ENCODE measurements at places on chromosomes 5 and 9. TPM values are rescaled to one million over a fixed set of nuclear protein-coding genes. Genes with fewer than 3 reads are reported as not detected.

DNA sequence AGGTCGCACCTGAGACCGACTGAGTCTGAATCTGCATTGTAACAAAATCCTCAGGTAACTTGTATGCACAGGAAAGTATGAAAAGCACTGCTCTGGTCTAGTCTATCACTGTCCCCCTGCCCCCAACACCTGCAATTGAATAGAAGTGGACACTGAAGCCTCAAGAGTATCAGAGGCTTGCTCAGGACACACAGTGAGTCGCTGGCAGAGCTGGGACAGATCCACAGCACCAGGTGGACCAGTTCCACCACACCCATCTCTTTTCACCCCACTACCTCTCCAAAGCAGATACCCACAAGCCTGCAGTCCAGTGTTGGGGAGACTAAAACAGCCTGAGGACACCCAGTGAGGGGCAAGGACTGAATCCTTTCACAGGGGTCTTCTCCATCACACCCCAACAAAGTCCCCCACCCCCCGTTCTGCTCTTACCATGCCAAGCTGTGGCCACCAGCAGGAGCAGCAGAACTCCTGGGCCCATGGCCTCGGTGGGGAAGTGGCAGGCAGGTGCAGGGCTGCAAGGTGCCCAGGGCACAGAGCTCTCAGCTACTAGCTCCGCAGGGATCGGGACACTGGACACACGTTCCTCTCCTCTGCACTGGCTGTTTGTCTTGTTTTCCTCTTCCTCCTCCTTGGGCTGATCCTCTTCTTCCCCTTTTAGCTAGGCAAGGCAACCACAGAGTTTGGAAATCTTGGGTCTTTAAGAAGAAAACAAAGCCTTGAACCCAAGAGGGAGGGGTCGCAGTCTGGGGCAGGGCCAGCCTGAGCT, at the start of gene CSF1R:
Gene CSF1R, minus strand, starts transcription at position 605 of the 766 bp plus-strand sequence. Its CDS starts 127 bp downstream, at position 478.
- H3K27ac ChIP-seq: no peak within 1 kb of the TSS
- H3K4me1 ChIP-seq: peaks cover 22% of the 10 kb centered on the region
- DNase-seq: no peak
- no peak within 1 kb of the TSS for H3K4me3 ChIP-seq
- no peaks in the 10 kb centered on the region for H3K36me3 ChIP-seq

DNA sequence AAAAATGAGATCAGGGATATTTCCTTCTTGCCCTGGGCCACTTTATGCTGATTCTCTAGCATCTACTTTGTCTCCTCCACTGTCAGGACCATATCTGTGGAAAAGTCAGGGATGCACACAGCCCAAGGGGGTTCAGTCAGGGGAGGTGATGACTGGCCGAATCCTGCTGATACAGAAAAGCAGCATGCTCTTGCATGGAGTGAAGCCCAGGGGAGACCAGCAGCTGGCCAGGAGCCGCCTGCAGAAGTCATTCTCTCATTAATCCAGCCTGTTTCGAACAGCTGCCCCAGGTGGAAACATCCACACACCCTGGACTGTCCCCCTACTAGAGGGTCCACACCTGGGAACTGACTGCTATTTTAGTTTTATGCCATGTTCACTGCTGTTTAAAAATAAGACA, 177.1 kb downstream of the ATP10B start:
- no peak overlapping the region for H3K4me3 ChIP-seq
- H3K27me3 ChIP-seq: no peaks in the 10 kb centered on the region
- peaks cover 7% of the 10 kb centered on the region for H3K4me1 ChIP-seq
- no peak overlapping the region for H3K27ac ChIP-seq

- H3K4me3 ChIP-seq: no peak overlapping the region
- H3K36me3 ChIP-seq: no peaks in the 10 kb centered on the region
- DNase-seq: no peak
Measured at GRCh38 chr5:4191041-4191440, 595.4 kb downstream of the IRX1 start.

GRCh38 chr5:177507165-177507564, 2.5 kb downstream of the DOK3 start:
- no peak overlapping the region for H3K27ac ChIP-seq
- H3K4me1 ChIP-seq: no peaks in the 10 kb centered on the region
- H3K27me3 ChIP-seq: no peaks in the 10 kb centered on the region
- no peak for DNase-seq
- H3K36me3 ChIP-seq: no peaks in the 10 kb centered on the region

- peaks cover 2% of the 10 kb centered on the region for H3K27me3 ChIP-seq
- no peaks in the 10 kb centered on the region for H3K36me3 ChIP-seq
- no peak overlapping the region for H3K27ac ChIP-seq
- no peak for DNase-seq
Measured at GRCh38 chr9:112884101-112884500, 6.6 kb downstream of the SLC46A2 start.

- H3K36me3 ChIP-seq: no peaks in the 10 kb centered on the region
- no peaks in the 10 kb centered on the region for H3K27me3 ChIP-seq
- DNase-seq: no peak
Measured at GRCh38 chr5:7330256-7330655, 65.7 kb upstream of the ADCY2 start.

DNA sequence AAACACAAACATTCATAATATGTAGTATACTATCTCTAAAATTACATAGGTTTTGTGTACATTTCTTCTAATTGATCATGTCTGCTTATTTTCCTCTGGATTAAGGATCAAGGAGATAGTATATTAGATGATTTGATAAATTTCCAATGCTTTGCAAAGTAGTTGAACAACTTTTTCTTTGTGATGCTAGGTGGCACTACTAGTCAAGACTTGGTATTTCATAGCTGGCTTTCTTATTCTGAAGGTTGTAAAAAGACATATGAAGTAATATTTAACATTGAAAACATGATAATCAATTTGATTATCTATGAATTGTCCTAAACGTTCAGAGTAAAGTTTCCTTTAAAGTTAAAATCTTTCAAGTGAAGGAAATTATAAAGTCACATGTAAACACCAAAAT, 106.1 kb upstream of the FGF10 start:
- H3K4me3 ChIP-seq: no peak overlapping the region
- no peaks in the 10 kb centered on the region for H3K36me3 ChIP-seq
- no peak for DNase-seq

- H3K4me1 ChIP-seq: peaks cover 8% of the 10 kb centered on the region
- no peaks in the 10 kb centered on the region for H3K27me3 ChIP-seq
- H3K4me3 ChIP-seq: no peak overlapping the region
- no peak for DNase-seq
- H3K27ac ChIP-seq: no peak overlapping the region
- no peaks in the 10 kb centered on the region for H3K36me3 ChIP-seq
Measured at GRCh38 chr9:18485714-18486113, 11.8 kb downstream of the ADAMTSL1 start.

DNA sequence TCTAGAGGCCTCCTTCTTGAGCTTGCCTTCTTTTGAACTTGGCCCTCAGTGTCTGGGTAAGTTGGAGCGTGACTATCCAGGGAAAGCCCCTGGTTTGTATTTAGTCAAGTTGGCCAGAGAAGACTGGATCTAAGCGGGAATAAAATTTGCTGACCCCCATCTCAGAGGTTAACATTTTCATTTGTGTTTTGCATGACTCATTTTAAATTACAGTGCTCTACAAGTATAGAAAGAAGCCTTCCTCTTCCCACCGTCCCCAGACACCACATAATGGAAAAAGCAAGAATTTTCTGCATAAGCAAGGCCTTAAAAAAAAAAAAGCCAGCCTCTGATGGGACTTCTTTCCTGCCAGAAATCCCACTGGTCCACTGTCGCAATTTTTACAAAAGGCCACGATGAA, 27.2 kb downstream of the PIK3R1 start:
- no peak overlapping the region for H3K27ac ChIP-seq
- no peaks in the 10 kb centered on the region for H3K36me3 ChIP-seq
- no peak for DNase-seq
- peaks cover 19% of the 10 kb centered on the region for H3K4me1 ChIP-seq

DNA sequence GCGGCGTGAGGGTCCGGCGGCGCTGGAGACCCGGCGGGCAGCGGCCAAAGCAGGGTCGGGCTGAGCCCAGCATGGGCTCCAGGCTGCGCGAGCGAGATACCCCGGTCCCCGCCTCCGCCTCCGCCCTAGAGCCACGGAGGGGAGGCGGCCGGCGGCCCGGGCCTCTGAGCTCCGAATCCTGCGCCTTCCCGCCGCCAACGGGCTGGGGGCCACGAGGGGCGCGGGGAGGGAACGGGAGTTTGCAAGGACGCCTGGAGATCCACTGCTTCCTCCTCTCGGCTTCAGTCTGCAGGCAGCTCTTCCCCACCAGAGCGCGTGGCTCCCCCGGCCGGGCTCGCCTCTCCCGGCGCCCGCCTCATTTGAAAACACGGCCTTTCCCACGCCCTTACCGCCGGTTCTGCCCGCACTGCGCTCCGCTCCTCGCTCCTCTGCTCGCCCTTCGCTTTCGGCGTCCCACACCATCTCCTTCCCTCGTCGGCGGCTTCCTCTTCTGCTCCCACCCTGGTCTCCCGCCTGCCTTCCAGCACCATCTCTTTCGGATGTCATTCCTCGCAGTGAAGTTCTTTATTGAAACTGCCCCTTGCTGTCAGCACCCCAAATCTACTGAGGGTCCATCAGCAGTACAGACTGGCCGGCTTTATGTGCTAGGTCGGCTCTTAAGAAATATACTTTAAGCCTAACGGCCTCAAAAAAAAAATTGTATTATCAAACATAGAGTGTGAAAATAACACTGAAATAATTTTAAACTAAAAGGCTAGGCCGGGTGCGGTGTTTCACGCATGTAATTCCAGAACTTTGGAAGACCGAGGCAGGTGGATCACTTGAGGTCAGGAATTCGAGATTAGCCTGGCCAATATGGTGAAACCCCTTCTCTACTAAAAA, 105.0 kb upstream of the FAM120A start:
- H3K27ac ChIP-seq: no peak overlapping the region
- H3K4me1 ChIP-seq: peaks cover 9% of the 10 kb centered on the region
- H3K4me3 ChIP-seq: peak overlapping the region; percentile 50
- DNase-seq: peak; percentile 80
- no peaks in the 10 kb centered on the region for H3K36me3 ChIP-seq

- no peak overlapping the region for H3K27ac ChIP-seq
- H3K4me1 ChIP-seq: no peaks in the 10 kb centered on the region
- no peaks in the 10 kb centered on the region for H3K36me3 ChIP-seq
- no peak for DNase-seq
Measured at GRCh38 chr9:7970681-7971330, 171.2 kb upstream of the DMAC1 start.

GRCh38 chr9:81680506-81680905, 8.8 kb downstream of the TLE1 start:
- peak; percentile 37 for DNase-seq
- no peak overlapping the region for H3K4me3 ChIP-seq

- no peak overlapping the region for H3K27ac ChIP-seq
- no peak overlapping the region for H3K4me3 ChIP-seq
- peaks cover 7% of the 10 kb centered on the region for H3K4me1 ChIP-seq
Measured at GRCh38 chr5:115418788-115419187, 122.3 kb upstream of the CCDC112 start.

GRCh38 chr9:125986966-125987365, 239.8 kb downstream of the PBX3 start:
- no peaks in the 10 kb centered on the region for H3K36me3 ChIP-seq
- H3K27ac ChIP-seq: no peak overlapping the region
- no peak overlapping the region for H3K4me3 ChIP-seq
- no peaks in the 10 kb centered on the region for H3K27me3 ChIP-seq
- H3K4me1 ChIP-seq: no peaks in the 10 kb centered on the region

DNA sequence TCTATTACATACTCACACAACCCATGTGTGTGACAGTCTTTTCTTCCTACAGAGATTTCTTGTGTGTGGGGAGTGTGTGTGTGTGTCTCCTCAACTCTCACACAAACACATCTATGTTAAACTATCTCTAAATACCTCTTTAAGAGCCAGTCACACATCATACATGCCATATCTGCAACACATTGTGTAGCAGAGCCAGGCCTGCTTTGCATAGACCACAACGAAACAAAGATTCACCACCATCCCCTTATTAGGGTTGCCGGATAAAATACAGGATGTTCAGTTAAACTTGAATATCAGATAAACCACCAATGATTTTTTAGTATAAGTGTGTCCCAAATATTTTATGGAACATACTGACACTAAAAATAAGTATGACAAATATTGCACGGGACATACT, 2.3 kb downstream of the FAM170A start:
- DNase-seq: no peak
- no peak overlapping the region for H3K4me3 ChIP-seq
- no peaks in the 10 kb centered on the region for H3K27me3 ChIP-seq
- H3K27ac ChIP-seq: no peak overlapping the region

DNA sequence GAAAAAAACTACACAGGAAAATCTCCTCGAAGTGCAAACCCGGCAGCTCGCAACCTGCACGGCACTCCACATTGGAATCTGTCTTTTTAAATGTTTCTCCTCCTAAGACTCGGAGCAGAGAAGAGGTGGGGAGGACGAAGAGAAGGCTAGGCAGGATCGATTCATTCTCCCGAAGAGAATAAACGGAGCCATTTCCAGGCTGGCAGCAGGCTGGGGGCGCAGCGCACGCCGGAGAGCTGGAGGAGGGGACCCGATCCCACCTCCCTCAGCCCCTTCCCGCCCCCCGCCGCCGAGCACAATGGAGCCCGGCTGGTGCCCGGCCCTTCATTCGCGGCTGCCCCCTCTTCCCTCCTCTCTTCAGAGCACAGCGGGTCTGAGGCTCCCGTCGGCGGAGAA, 628 bp downstream of the HOMER1 start:
- no peaks in the 10 kb centered on the region for H3K36me3 ChIP-seq
- H3K4me3 ChIP-seq: peak overlapping the region; percentile 93
- peak; percentile 85 for DNase-seq
- peak overlapping the region; percentile 95 for H3K27ac ChIP-seq
- H3K27me3 ChIP-seq: no peaks in the 10 kb centered on the region

DNA sequence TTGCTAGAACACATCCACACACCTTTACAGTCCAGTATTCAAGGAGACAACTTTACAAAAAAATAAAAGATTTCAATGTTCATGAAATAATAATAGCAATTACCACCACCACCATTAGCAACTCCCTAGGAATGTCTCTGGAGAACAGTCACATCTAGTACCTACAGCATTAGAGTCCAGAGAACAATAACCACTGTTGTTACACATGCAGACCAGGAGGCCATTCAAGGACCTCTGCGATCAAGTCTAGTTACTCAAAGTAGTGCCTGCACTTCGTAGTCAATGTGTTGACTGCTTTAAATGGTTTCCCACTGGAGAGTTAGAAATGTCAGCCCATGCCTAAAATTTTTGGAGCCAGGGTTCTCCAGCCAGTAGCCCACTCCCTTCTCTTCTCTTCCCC, 244.4 kb downstream of the DEPDC1B start:
- H3K27me3 ChIP-seq: no peaks in the 10 kb centered on the region
- no peak for DNase-seq
- no peak overlapping the region for H3K27ac ChIP-seq
- no peaks in the 10 kb centered on the region for H3K36me3 ChIP-seq
- H3K4me1 ChIP-seq: no peaks in the 10 kb centered on the region

The GPR21 gene
- 0.59 TPM for total RNA-seq

The RICTOR gene
- 24.7 TPM for total RNA-seq

The ESM1 gene
- not detected for total RNA-seq

The AGXT2 gene
- not detected for total RNA-seq

The CER1 gene
- total RNA-seq: not detected

The FGF1 gene
- total RNA-seq: not detected

The DRD1 gene
- not detected for total RNA-seq

The GPX3 gene
- total RNA-seq: 17.9 TPM

The IFNB1 gene
- total RNA-seq: not detected

The NRARP gene
- total RNA-seq: 20.7 TPM

All from neural progenitor cell (in vitro differentiated cells).